ENCODE measurements at places on chromosomes 12 and 14. TPM values are rescaled to one million over a fixed set of nuclear protein-coding genes. Genes with fewer than 3 reads are reported as not detected.

Gene NPFF
- total RNA-seq, result not detected

Gene TPPP2
- not detected for total RNA-seq

Gene BICDL1
- total RNA-seq, result 11.7 TPM

Gene FOXN4
- 0.33 TPM for total RNA-seq

Gene BDKRB1
- not detected for total RNA-seq

Gene CCDC198
- 178 TPM for total RNA-seq

Gene HVCN1
- total RNA-seq, result 4.2 TPM

Gene RTL1
- 159 TPM for total RNA-seq

Gene RPS6KL1
- total RNA-seq, result 3.5 TPM

Gene NEDD8
- 161 TPM for total RNA-seq

Gene CLEC4D
- not detected for total RNA-seq
